Brain (organoid and tissue), 16 donors: ENCODE measurements at places on chromosomes 3 and 15. TPM values are rescaled to one million over a fixed set of nuclear protein-coding genes. Genes with fewer than 3 reads are reported as not detected.

The SERINC4 gene
- 0.22 TPM for polyA plus RNA-seq

The KBTBD8 gene
- 0.66 TPM for polyA plus RNA-seq

The TMEM212 gene
- not detected for polyA plus RNA-seq

The SST gene
- 140 TPM for polyA plus RNA-seq

The ROPN1 gene
- polyA plus RNA-seq = not detected

The MOBP gene
- polyA plus RNA-seq = 204 TPM

The CYP11A1 gene
- polyA plus RNA-seq = 1.1 TPM

The OR4F6 gene
- polyA plus RNA-seq = not detected
